ENCODE measurements at places on chromosomes 1 and 21.

GRCh38 chr1:173050865-173051264 is at the start of gene TNFSF18:
TSS of gene TNFSF18 (minus strand) at chr1:173050941. CDS start at chr1:173050896, 45 bp downstream.
- DNase-seq: no peak

DNA sequence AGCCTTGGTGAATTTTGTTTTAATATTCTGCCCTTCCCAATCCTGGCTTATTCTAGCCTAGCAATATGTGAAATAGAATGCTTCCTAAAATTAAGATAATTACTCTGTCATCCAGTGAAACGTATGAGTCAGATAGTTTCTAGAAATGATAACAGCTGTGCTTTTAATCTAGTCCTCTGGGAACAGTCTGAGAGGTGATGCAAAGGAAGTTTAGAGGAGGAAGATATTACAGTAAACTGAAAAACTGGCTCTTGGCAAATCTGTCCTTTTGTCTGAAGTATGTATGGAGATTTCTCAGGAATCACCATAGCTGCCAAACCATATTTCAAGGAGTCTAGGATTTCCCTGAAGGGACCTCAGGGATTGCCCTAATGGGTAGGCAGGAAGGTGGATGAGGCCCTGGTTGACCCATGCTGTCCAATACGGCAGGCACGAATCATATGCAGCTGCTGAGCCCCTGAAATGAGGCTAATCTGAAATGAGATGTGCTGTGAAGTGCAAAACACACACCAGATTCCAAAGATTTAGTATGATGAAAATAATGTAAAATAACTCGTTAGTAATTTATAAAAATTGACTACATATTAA is 70.8 kb upstream of the LBR start:
- DNase-seq: no peak

DNA sequence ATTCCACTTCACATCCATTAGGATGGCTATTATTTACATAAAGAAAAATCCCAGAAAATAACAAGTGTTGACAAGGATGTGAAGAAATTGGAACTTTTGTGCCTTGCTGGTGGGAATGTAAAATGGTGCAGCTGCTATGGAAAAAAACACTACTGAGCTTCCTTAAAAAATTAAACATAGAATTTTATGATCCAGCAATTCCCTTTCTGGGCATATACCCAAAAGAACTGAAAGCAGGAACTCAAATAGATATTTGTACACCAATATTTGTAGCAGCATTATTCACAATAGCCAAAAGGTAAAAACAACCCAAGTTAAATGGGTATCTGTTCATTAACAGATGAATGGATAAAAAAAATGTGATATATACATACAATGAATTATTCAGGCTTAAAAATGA is 45.6 kb downstream of the WNT2B start:
- DNase-seq: no peak

DNA sequence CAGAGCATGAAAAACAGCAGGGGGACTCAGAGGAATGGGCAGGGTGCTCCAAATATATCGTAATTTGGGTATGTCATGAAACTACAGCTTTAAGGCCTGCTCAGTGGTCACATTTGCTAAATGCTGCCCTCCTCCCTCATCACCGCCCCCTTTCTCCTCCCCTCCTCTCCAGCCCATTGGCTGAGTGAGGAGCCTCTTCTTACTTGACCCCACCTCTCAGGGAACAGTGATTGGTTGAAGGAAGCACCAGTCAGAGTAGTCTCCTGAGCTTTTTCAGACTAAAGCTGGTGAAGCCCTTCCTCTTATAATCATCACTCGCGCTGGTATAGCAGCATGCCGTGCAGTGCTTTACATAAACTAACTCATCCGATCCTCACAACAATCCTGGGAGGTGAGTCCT is 10.0 kb upstream of the TTC39A start:
- DNase-seq: no peak

DNA sequence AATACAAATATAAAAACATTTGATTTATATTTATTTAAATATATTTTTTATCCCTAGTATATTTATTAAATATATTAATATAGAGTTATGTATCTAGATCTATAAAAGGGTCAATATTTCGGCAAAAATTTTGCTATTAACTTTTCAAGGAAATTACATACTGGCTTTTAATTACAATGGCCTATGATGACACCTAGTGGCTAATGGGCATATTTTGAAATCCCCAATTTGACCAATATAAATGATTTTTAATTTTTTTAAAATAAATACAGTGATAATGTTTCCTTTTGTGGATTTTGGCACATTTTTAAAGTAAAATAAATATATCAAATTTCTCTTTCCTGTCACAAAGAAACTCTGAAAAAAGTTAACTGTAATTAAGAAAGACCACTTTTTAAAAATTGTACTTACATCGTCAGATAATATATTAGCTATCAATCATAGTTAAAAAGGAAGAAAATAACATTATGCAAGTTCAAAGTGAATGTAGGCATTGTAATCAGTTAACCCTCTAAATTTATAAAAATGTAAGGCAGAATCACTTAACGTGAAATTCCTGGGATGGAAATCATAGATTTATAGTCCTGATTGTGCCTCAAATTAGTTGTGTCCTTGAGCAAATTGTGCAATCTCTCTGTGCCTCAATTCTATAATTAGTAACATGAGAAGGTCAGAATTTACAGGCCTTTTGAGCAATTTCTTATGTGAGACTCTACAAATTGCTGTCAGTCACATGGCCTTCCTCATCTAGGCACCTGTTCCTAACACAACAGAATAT is 25.6 kb upstream of the RGS13 start:
- DNase-seq: no peak

DNA sequence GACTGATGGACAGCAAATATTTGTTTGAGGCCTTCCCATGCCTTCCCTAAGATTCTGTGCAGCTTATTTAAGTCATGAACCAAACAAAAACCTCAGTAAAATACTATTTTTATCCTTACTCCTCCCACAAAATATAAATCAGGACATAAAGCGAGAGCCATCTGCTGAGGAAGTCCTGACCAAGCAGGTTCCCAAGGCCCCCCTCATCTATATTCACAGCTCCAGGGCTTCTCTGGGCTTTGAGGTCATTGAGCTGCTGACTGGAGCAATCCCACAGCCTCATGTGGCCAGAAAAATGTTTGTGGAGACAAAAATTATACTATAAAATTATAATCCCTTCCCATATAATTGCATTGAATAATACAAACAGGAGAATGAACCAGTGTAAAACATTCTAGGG is 846.2 kb downstream of the ADGRL2 start:
- no peak for DNase-seq

DNA sequence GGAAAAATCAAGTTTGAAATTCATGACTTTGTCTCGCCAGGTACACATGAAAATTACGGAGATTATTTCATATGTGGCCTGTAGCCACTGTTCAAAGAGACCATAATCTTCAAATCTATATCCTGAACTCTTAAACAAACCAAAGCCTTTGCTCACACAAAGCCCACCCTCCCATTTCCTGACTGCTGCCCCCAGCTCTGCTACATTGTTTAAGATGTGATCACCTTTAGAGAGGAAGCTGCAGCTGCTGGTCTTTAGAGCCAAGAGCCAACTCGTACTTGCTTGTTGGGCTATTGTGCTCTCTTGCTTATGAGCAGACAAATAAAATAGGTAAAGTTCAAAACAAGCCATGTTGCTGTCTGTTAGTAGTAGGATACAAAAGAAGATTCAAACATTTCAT is 71.9 kb downstream of the DTL start:
- no peak for DNase-seq

DNA sequence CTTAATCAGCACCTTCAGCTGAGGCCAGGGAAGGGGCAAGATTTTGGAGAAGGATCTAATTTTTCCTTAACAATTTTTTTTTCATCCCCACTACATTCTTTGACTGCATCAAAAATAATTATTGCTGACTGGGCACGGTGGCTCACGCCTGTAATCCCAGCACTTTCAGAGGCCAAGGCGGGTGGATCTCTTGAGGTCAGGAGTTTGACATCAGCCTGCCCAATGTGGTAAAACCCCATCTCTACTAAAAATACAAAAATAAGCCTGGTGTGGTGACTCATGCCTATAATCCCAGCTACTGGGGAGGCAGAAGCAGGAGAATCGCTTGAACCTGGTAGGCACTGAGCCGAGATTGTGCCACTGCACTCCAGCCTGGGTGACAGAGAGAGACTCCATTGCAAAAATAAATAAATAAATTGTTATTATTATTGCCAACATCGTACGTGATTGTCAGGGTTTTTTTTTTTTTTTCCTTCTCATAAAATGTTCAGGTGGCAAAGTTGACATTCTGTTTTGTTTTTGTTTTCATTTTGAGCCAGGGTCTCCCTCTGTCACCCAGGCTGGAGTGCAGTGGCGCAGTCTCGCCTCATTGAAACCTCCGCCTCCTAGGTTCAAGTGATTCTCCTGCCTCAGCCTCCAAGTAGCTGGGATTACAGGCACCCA is 37.3 kb upstream of the MORC3 start:
- no peak for DNase-seq

GRCh38 chr1:32695098-32695904 is 7.3 kb downstream of the SYNC start:
- no peak for DNase-seq

DNA sequence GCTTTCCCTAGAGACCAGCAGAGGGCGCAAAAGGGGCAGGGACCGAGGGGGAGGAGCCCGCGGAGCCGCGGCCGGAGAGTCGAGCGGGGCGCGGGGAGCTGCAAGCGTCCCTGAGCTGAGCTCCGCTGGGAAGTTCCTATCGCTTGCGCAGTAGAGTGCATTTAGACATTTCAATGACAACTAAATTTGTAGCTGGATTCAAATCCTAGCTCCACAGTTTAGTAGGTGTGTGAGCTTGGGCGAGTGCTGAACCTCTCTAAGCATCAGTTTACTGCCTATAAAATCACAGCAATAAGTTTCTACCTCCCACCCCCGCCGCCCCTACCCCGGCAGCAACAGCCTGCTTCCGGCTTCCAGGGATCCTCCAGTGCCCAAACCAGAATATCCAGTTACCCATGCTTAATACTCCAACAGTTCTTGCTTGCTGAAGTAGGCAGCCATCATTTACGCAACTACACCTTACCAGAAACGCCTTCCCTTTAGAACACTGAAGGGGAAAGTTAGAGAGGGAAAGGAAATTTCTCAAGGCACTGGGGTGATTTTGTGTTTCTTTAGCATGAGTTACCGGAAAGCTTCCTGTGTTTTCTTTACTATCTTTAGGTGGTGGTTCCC is 9.1 kb downstream of the TLR5 start:
- peak; percentile 93 for DNase-seq

DNA sequence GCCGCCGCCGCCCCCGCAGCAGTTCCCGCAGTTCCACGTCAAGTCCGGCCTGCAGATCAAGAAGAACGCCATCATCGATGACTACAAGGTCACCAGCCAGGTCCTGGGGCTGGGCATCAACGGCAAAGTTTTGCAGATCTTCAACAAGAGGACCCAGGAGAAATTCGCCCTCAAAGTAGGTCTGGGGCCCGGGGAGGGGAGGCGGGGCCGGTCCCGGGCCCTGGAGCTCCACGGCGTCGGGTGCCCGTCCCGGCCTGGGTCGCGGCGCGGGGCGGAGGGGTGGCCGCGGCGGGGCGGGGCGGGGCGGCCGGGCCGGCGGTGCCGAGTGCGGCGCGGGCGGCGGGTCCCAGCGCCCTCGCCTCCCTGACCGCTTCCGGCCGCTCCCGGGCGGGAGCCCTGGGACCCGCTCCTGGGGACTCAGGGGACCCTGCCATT is 646 bp downstream of the MAPKAPK2 start:
- DNase-seq: no peak

DNA sequence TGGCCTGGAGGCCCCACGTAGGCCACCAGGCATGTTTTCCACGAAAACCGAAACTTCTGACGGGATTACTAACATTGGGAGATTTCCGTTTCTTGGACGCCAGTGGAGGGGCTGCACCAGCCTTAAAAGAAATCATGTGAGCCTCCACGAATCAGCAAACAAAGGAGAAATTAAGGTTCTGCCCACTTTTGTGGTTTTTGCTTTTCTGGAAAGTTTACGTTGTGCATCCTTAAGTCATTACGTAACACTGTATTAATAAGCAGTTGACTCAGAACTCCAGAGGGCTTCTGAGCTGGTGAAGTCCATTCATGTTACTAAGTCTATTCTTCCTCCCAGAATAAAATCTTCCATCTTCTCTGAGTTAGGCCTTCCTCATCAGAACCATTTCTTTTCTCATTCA is 168.5 kb downstream of the PSMG1 start:
- DNase-seq: no peak

- DNase-seq: no peak
Observed at GRCh38 chr1:108124622-108125311, 75.4 kb downstream of the SLC25A24 start.

GRCh38 chr1:9807541-9807940 is 16.2 kb downstream of the CLSTN1 start:
- DNase-seq: no peak

DNA sequence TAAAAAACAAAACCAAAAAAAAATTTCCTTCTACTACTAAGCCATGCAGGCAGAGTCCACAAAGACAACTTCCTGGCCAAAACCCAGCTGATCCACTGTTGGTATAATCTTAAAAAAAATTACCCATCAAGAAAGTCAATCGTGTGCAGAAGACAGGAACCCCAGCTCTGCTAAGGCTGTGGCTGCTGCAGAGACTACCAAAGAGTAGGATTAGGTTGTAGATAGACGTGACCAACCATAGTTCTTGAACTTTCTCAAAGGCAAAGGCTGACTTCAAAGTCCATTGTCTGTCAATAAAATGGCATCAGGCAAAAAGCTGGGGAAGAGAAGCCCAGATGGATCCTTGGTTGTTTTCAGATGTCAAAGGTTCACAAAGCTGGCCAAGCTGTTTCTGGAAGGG is 3.4 kb downstream of the PSMB4 start:
- DNase-seq: no peak

DNA sequence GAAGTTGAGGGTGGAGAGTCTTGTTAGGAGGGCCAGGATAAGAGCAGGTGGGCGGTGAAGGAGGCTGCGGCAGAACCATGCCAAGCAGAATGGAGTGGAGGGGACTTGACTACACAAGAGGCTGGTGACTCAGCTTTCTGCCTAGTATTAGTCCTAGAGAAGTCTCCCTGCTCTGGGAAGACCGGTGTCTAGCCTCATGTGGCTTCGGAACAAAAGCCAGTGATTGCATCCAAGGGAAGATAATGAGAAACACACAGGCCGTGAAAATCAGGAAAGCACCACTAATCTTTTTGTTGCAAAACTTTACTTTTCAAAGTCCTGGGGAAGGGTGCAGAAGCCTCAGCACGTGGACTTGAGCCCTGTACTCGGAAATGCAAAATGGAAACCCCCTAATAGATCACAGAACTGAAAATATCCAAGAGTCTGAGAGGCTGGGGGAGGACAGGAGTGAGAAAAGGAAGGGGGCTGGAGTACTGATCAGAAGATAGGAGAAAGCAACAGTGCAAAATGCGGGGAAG is 31.4 kb downstream of the DDR2 start:
- DNase-seq: no peak
